ENCODE measurements at places on chromosomes 2 and 18.

GRCh38 chr2:112175333-112175732, 37.1 kb downstream of the FBLN7 start:
- no peak for DNase-seq

- peak; percentile 64 for DNase-seq
Observed at GRCh38 chr2:8525582-8526402, 156.1 kb upstream of the ID2 start.

DNA sequence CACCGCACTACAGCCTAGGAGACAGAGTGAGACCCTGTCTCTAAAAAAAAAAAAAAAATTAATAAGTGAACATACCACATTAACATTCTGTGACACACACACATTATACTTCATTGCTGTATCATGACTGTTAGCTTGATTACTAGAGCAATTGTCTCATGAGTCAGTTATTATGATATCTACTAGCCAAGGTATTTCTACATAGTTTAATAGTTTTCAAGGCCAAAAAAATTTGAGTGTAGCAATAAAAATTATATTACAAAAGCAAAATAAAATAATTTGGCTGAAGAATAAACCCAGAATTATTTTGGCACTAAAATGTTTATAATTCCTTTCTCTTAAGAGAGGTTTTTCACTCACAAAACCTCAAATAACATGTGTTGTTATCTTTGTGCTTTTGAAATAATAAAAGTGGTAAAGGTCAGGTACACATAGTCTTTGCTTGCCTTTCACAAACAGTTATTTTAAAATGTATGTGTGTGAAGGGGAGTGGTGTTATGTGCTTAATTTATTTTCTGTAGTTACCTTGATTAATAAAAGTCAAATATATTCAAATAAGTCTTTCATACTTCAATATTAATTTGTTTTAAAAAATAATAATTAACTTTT, 136.9 kb upstream of the SPOPL start:
- DNase-seq = peak; percentile 75

GRCh38 chr2:136291871-136292270, 173.9 kb upstream of the CXCR4 start:
- DNase-seq = no peak

GRCh38 chr2:177106212-177106611, 106.4 kb upstream of the HNRNPA3 start:
- no peak for DNase-seq

DNA sequence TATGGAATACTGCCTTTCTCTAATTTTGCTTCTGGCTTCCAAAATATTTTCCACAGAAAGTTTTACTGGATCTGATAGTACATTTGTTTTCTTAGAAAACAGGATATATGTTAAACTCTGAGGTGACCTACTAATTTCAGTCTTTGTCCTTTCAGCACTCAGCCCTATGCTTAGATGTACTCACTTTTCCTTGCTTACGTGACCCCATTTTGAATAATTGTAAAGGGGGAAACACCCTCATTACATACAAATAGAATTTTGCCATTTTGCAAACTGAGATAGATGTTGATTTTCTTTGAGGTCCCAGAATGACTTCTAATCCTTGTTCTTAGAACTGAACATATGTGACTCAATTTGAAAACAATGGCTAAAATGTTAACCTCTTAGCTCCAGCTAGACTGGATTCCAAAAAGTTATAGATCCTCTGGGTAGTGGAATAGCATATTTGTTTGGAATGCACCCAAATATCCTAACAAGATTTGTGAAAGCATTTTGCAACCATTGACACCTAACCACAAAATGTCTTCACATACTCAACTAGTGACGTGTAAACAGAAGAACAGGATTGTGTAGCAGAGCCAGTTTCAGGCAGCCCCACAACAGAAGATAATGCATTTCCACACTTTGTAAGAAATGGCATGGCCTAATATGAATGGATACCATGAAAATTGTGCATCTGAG, 44.8 kb upstream of the EHBP1 start:
- peak; percentile 80 for DNase-seq

- DNase-seq = no peak
Observed at GRCh38 chr2:75023666-75024455, 65.4 kb downstream of the POLE4 start.

DNA sequence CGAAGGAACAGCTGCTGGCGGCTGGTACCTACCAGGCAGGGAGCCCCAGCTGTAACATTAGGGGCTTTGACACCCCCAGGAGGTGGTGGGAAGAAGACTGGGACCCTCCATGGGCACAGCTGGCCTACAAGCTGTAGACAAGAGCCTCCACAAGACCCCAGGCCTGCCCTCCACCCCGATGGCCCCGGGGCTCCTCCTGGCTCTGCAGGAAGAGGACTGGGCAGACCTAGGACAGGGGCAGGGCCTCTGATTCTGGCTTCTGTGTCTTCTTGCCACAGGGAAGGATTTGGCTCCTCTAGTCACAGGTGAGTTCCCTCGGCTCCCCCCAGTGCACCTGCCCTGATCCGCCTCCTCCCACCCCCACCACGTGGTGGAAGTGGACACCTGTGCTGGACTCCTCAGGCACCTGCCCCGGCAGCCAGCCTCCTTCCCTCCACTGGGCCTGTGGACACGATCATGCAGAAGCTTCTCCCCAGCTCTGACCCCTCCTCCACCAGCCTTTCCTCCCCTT, 53.4 kb upstream of the ODC1 start:
- no peak for DNase-seq

DNA sequence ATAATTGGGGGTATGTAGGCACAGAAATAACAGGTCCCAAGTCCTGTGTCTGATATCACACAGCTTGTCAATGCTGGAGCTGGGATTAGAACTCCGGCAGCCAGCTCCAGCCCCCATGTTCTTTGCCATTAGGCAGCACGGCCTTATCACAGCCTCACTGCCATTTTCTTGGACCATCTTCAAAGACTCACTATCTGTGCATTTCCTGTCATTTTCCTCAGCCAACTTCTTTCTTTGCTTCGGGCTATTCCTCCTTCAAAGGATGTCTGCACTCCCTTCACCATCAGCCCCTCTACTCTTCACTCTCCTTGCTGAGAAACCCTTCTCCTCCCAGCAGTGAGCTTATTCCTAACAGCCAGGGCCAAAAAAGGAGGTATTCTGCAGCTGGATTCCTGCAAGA, 139.6 kb downstream of the GALNT14 start:
- no peak for DNase-seq

DNA sequence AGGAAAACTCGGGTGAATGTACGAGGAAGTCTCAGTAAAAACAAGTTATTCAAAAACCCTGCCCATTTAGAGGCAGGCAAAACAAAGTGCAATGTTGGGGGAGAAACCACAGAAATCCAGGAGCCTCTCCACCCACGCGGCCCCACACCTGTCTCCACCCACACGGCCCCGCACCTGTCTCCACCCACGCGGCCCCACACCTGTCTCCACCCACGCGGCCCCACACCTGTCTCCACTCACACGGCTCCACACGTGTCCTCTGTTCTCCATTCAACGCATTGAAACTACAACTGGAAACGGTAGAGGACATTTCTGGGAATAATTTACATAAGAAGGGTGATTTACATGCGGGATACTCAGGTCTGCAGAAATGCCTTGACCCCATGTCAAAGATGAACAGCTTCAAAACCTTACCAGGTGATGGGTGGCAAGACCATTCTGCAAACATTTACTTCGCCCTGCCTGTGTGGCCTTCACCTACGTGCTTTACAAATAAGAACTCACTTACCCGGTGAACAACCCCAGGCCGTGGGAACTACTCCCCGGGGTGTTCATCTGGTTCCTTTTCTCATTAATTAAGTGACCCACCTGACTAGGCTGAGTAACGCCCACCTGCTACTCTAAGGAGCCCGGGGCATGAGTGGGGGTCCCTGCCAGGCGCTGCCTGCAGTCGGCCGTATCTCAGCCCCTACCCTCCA, 100.4 kb downstream of the EIPR1 start:
- DNase-seq = no peak

- DNase-seq = no peak
Observed at GRCh38 chr2:235219048-235219447, 267.2 kb downstream of the SH3BP4 start.

GRCh38 chr2:77813599-77813998, 291.4 kb upstream of the LRRTM4 start:
- no peak for DNase-seq

DNA sequence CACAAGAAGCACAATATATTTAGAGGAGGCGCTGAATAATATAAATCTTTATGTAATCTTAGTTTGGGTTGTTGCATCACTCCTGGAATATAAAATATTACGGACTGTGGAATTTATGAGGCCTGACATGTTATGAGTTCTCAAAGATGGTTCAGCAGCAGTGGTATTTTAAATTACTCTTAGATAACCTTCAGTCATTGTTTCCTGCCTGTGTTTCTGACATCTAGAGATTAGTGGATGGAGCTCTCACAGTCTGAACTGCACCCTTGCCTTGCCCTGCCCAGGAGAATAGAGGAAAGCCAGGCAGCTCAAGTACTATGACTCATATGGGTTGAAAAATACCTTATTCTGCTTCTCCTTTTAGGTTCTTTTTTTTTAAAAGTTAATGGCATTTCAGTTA, 70.0 kb downstream of the ACSL3 start:
- DNase-seq = peak; percentile 39

DNA sequence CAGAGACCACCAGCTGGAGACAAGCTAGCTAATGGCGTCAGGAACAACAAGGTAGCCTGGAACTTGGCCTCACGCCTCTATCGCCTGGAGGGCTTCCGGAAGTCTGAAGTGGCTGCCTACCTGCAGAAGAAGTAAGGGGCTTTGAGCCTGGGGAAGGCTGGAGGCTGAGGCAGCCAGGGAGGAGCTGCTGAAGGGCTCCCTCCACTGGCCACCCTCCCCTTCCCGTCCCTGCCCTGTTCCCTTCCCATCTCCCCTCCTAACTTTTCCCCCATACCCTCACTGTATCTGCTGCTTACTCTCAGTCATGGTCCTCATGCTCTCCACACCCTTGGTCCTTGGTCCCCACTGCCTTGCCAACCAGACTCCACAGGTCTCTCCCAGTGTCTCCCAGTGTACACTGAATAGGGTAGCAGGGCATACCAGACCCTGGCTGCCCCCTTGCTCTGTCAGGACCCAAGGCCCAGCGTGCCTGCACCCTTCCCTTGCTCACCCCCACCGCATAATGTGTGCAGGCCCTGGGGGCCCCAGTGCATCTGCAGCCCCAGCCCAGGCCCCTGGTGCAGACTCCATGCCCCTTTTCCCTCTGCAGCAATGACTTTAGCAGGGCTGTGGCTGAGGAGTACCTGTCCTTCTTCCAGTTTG, 18.8 kb downstream of the PSD4 start:
- DNase-seq = no peak

DNA sequence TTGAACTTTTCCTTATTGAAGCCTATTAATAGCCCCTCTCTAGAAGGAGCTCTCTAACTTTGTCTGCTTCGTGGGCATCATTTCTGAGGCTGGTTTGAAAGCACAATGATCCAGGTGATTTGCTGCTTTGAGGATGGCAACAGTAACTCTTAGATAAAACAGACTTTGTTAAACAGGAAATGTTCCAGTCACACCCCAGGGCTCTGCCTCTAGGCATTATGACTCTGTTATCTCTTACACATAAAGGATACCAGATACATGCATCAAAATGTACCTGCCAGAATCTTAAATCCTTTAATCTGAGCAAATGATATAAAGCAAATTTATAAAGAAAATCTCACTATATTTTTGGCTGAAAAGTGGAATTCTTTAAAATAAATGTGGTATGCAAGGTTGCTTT, 52.3 kb downstream of the GAD1 start:
- no peak for DNase-seq

DNA sequence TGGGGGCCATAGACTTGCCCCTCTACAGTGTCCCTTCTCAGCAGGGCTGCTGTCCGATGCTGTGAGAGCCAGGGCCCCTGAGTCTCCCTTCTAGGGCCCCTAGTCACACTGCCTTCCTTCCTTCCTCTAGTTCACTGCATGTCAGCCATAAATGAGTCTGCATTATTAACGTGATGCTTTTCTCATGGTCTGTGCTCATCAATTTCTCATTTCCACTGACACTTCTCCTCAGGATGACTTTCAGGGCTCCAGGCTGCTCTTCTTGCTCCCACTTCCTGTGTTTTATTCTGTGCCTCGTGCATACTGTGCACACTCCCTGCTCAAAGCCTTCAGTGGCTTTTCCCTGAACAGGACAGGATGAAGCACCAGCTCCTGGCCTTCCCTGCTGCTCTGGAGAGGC, 146.5 kb downstream of the FAM210A start:
- no peak for DNase-seq

GRCh38 chr2:201680743-201681142, 17.7 kb downstream of the MPP4 start:
- peak; percentile 45 for DNase-seq

DNA sequence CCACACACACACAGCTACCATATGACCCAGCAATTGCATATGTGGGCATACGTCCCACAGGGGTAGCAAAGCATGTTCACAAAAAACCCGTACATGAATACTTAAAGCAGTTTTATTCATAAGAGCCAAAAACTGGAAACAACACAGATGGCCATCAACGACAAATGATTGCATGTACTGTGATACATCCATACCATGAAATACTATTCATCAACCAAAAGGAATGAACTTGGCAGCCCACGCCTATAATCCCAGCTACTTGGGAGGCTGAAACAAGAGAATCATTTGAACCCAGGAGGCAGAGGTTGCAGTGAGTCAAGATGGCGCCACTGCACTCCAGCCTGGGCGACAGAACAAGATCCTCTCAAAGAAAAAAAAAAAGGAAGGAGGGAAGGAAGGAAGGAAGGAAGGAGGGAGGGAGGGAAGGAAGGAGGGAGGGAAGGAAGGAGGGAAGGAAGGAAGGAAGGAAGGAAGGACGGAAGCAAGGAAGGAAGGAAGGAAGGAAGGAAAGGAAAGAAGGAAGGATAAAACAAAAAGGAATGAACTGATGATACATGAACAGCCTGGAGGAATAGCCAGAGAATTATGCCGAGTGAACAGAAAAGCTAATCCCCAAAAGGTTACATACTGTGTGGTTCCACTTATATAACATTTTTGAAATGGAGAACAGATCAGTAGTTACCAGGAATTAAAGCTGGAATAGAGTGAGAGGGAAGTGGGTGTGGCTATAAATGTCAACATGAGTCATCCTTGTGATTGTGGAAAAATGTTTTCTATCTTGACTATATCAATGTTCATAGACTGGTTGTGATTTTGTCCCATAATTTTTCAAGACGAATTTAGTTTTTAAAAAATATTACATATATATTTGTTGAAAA, 19.6 kb upstream of the YPEL5 start:
- DNase-seq = peak; percentile 83

GRCh38 chr2:29921560-29921915, at the start of gene ALK:
ALK (minus strand) TSS chr2:29921586; CDS start chr2:29920659, 927 bp downstream.
- DNase-seq = peak; percentile 63

DNA sequence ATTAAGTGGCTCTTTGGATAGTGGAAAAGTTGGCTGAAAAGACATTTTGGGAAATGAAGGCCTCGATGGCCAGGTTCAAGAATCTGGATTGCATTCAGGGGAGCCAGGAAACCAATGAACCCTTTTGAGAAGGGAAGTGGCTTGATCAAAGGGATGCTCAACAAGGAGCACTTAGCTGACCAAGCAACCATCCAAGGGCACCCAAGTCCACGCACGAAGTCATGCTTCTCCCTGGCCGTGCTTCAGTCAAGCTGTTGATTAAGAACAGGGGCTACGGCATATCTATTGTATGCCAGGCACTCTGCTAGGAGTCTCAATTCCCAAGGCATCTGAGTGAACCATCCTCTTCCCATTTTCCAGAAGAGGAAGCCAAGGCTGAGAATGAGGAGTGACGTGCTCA, 185.8 kb upstream of the GLI2 start:
- DNase-seq = no peak

Data from cardiac fibroblast (primary cell).